ENCODE measurements at places on chromosomes 6 and 20.

DNA sequence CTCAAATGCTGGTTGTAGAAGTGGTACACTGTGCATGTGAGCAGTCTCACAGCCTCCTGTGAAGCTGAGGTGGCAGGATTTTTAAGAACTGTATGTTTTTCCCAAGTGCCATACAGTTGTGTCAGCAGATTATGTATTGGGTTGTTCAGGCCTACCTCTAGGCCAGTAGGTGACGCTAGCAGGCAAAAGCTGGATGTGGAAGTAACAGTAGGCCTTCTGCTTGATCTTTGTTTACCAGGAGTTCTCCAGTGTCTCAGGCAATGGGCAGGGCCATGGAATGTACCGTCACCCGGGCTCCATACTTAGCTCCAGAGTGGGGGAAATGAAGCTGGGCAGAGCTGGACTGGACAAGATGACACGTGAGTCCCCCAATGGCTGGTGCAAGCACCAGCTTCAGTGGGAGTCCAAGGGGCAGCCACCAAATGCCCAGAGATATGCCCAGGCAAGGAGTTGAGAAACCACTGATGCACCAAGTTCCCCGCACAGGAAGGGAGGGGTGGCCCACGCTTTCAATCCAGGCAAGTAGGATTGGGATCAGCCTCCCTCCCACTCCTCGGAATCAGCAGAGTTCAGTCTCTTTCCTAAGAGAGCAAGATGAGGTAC is 289.7 kb downstream of the HTR1B start:
- no peak overlapping the region for H3K4me3 ChIP-seq
- no peak for DNase-seq
- no peaks in the 10 kb centered on the region for H3K36me3 ChIP-seq
- no peaks in the 10 kb centered on the region for H3K27me3 ChIP-seq
- no peaks in the 10 kb centered on the region for H3K4me1 ChIP-seq

GRCh38 chr6:47974106-47974505 is 136.9 kb downstream of the PTCHD4 start:
- H3K4me3 ChIP-seq: no peak overlapping the region
- H3K36me3 ChIP-seq: no peaks in the 10 kb centered on the region
- H3K4me1 ChIP-seq: no peaks in the 10 kb centered on the region

DNA sequence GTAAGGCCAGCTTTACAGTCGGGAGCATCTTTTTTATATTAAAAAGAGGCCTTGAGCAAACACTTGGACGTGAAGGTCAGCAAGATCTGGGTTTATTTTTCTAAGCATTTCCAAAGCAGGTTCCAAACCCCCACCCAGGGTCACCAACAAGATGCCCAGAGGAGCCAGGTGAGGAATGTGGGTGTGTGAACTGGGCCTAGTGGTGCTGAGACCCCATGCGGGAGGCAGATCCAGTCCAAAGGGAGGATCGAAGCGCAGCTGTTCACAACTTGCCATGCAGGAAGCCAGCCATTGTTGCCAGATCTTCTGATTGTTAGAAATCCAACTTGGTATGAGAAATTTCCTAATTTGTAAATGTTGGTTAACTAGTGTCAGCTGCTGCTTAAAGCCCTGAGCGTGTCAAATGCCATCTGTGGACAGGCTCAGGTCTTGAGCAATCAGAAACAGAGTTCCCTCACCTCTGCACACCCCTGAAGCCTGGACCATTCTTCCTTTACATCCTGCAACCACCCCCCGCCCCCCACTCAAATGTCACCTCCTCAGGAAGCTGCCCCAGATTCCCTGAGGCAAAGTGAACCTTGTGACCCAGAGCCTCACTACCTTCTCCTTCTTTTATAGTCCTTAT is 46.5 kb downstream of the NFATC2 start:
- no peak overlapping the region for H3K4me3 ChIP-seq
- H3K36me3 ChIP-seq: no peaks in the 10 kb centered on the region
- H3K4me1 ChIP-seq: peaks cover 29% of the 10 kb centered on the region
- no peaks in the 10 kb centered on the region for H3K27me3 ChIP-seq
- no peak for DNase-seq
- H3K27ac ChIP-seq: no peak overlapping the region

DNA sequence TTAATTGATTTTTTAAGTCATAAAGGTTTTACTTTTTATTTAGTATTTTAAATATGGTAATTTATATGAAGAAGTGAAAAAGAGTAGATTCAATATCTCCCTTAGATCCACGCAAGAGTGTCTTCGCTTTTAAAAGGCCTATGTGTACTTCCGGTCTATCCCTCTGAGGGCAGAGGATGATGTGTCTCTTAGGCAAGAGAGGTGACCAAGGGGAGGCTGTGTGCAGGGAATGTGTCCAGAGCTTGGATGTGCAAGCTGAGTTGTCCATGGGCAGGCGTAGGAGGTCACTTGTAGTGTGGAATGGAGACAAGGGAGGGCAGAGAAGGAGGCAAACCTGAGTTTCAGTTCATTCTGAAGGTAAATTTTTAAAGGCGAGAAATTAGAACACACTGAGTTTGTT is 113.9 kb downstream of the CRYBG1 start:
- H3K4me1 ChIP-seq: peaks cover 31% of the 10 kb centered on the region
- H3K27ac ChIP-seq: no peak overlapping the region
- no peaks in the 10 kb centered on the region for H3K36me3 ChIP-seq

GRCh38 chr6:46211917-46212316 is 41.1 kb upstream of the ENPP5 start:
- no peaks in the 10 kb centered on the region for H3K27me3 ChIP-seq
- H3K4me3 ChIP-seq: no peak overlapping the region
- no peaks in the 10 kb centered on the region for H3K36me3 ChIP-seq
- DNase-seq: no peak
- H3K27ac ChIP-seq: no peak overlapping the region
- no peaks in the 10 kb centered on the region for H3K4me1 ChIP-seq

- DNase-seq: no peak
- H3K4me1 ChIP-seq: no peaks in the 10 kb centered on the region
- H3K36me3 ChIP-seq: no peaks in the 10 kb centered on the region
- H3K27ac ChIP-seq: no peak overlapping the region
- no peak overlapping the region for H3K4me3 ChIP-seq
These were observed 31.1 kb downstream of the SNHG17 start for GRCh38 chr20:38404016-38404415.

DNA sequence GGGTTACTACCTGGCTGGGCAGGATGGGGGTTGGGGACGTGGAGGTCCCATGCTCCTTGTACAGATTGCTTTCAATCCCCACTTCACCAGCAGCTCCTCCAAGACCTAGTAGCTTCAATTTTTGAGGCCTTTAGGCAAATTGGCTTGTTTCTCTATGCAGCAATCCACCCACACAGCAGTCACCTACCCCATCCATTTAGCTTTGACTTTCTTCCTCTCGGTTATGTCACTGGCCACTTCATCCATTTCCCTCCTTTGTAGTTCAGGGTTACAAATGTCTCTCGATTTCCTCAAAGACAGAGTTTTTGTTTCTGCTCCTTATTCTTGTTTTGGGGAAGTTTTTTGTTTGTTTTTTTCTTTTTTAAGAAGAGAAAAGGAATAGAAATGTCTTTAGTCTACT is 33.4 kb upstream of the RSPO4 start:
- no peaks in the 10 kb centered on the region for H3K36me3 ChIP-seq
- no peaks in the 10 kb centered on the region for H3K4me1 ChIP-seq
- no peaks in the 10 kb centered on the region for H3K27me3 ChIP-seq
- no peak overlapping the region for H3K4me3 ChIP-seq
- H3K27ac ChIP-seq: no peak overlapping the region

All from esophagus squamous epithelium (tissue), 5 donors.